ENCODE measurements at places on chromosomes 3 and 15.
A peak's percentile ranks its signal among the peaks of the same experiment; 100 is the strongest.

GRCh38 chr3:129917423-129918007 lies 24.0 kb upstream of the TMCC1 start:
- DNase-seq, result no peak

DNA sequence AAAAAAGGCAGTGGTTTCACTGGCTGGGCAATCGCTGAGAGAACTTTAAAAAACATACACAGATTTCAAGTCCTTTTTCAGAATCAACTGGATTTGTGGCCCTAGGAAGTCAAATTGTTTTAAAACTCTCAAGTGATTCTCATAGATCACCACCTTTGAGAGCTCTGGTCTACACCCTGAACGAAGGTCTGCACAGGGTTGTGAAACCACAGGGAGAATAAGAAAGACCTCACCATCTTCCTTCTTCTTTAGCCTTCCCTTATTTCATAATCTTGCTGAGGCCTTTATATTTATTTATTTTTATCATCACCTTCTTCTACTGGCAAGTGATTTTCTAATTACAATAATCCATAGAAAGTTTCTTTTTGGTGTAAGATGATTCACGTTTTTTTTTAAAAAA lies 58.1 kb downstream of the FOXP1 start:
- DNase-seq, result no peak

DNA sequence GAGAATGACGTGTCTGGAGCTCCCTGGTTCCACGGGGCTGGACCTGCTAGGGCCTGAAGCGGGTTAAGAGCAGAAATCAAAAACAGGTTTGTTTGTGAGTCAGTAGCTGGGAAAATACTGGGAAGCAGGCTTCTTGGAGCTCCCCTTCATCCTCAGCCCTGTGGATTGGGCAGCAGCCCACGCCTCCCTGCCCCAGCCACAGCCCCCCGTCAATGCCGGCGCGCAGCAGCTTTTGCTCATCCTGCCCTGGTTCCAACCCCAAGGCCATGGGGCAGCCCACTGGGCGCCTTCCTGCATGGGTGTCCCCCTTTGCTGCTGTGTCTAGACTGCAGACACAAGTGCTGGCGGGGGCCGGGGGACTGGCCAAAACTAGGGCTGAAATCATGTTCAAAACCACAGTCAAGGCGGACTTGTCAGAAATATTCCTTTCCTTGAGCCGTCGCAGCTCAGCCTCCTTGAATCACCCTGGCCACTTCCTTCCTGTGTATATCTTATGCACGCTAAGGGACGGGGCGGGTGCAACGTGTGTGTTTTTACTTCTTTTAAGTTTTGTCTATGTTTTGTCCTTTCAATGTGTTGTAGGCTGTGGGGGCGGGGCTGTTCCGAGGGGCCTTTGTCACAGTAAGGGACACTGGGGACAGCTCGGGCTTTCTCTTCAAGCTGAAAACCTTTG lies 108.1 kb downstream of the KLF13 start:
- DNase-seq, result peak; percentile 63

- DNase-seq, result peak; percentile 97
These were observed 13.5 kb downstream of the SNX33 start for GRCh38 chr15:75661100-75661755.

GRCh38 chr3:104520228-104520655 lies 846.5 kb upstream of the ALCAM start:
- no peak for DNase-seq

DNA sequence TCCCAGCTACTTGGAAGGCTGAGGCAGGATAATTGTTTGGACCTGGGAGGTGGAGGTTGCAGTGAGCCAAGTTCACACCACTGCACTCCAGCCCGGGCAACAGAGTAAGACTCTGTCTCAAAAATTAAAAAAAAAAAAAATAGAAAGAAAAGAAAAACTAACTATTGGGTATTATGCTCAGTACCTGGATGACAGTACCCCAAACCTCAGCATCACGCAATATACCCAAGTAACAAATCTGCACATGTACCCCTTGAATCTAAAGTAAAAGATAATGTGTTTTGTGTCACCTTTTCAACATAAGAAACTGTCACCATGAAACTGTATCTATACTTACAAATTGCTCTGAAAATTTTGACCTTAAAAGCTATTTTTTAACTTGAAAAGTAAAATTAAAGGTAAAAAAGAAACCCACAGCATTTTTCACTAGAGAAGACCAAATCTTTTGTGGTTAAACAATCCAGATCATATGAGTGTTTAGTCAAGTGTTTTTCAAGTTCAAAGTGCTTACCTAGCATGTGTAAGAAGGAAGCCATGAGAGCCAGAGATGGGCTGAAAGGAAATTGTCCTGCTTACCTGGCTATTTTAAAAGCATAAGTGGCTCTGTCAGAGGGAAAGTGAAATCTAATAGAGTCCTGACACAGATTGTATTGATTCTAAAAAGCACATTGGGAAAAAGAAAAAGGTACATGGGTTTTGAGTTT lies 50.5 kb downstream of the MYO1E start:
- DNase-seq, result no peak

DNA sequence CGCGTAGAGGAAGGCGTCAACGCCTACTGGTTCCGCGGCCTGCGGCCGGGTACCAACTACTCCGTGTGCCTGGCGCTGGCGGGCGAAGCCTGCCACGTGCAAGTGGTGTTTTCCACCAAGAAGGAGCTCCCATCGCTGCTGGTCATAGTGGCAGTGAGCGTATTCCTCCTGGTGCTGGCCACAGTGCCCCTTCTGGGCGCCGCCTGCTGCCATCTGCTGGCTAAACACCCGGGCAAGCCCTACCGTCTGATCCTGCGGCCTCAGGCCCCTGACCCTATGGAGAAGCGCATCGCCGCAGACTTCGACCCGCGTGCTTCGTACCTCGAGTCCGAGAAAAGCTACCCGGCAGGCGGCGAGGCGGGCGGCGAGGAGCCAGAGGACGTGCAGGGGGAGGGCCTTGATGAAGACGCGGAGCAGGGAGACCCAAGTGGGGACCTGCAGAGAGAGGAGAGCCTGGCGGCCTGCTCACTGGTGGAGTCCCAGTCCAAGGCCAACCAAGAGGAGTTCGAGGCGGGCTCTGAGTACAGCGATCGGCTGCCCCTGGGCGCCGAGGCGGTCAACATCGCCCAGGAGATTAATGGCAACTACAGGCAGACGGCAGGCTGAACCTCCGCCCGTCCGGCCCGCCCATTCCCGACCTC lies 4.1 kb downstream of the ISLR2 start:
- no peak for DNase-seq

GRCh38 chr3:122088531-122088930 lies 33.4 kb downstream of the CD86 start:
- DNase-seq, result no peak

- no peak for DNase-seq
These were observed 14.0 kb upstream of the TMF1 start for GRCh38 chr3:69066121-69066520.

DNA sequence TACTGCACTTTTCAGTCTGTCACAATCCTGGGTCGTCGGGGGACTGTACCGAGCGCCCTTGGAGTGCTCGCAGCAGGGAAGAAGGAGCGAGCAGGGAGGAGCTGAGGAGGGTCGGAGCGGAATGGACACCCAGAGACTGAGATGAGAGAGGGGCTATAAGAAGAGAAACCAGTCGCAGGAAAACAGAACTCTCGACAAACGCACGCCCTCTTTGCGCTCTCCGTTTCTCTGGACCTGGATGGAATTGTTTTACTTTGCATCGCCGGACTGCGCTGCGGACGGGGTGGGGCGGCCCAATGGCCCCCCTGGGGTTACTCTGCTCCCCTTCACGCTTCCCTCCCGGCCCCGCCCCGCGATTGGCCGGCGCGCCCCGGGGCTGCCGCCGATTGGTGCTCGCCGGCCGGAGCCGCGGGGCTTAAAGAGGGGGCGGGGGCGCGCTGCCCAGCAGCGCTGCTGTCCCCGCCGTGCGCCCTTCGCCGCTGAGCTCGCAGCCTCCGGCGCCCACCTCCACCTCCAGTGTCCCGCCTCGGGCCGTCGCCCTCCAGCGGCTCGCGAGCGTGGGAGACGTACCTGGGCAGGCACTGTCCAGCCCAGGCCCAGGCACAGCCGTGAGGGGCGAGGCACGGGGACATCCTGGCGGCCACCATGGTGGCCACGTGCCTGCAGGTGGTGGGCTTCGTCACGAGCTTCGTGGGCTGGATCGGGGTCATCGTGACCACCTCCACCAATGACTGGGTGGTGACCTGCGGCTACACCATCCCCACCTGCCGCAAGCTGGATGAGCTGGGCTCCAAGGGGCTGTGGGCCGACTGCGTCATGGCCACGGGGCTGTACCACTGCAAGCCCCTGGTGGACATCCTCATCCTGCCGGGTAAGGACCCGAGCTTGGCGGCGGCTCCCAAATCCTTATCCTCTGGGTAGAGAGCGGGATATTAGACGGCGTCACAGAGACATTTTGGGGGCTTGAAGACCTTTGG lies at the start of gene CLDN11:
Gene CLDN11 (plus strand): TSS at position 447 of the 977 bp plus-strand sequence. CDS start 199 bp downstream, at position 646.
- DNase-seq, result peak; percentile 25

DNA sequence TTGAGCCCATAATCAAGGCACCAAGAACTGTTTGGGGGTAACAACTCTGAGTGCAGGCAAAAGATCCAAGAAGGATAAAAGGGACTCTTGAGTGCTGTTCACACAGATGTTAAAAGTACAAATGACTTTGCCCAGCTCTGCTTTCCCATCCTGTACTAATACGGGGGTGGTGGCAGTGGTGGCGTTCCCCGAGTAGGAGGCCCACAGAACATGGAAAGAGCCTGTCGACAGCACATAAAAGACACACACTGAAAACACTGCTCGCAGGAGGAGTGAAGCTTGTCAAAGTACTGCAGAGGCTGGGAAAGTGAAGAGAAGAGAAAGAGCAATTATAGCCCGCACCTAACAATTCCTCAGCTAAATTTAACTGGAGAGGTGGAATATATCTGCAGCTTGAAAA lies 40.9 kb downstream of the HACD2 start:
- DNase-seq, result no peak

- DNase-seq, result peak; percentile 97
These were observed at the start of gene PLD1 for GRCh38 chr3:171809861-171810628. TSS of gene PLD1 (minus strand) at chr3:171810483. CDS start at chr3:171738051, 72,432 bp downstream.

- no peak for DNase-seq
These were observed 234.3 kb downstream of the SQOR start for GRCh38 chr15:45869034-45869668.

GRCh38 chr3:5376761-5377160 lies 189.3 kb downstream of the EDEM1 start:
- no peak for DNase-seq

DNA sequence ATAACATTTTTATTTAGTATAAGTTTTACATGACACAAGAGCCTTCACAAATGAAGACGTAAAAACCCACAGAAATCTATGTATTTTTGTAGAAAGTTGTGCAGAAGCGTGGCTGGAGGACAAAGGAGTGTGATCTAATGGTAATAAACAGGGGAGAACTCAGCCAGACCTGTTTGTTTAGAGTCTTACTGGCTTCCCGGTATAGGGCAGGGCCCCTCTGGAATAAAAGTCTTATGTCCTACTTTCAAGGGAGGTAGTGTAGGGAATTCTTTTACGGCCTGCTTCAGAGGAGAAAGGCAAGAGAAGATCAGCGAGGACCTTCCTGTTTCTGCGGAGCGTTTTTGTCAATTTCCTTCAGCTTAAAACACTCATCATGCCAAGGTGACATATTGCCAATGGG lies 103.6 kb downstream of the TGFBR2 start:
- no peak for DNase-seq

DNA sequence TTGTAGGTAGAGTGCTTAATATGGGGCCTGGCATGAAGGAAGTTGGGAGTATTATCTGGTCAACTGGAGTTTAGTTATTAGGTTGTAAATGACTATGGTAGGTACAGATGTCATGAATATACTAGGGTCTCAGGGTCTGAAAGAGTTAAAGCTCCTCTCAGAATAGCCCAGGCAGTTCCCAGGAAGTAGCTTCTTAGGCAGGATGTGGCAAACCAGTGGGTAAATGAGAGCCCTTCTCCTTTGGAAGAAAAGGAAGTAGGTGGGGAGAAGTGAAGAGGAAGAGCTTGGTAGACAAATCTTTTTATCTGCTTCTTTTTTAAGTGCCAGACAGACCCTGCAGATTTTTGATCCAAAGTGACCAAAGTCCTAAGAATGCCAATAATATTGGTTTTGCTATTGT lies 24.5 kb downstream of the MAP2K1 start:
- no peak for DNase-seq

DNA sequence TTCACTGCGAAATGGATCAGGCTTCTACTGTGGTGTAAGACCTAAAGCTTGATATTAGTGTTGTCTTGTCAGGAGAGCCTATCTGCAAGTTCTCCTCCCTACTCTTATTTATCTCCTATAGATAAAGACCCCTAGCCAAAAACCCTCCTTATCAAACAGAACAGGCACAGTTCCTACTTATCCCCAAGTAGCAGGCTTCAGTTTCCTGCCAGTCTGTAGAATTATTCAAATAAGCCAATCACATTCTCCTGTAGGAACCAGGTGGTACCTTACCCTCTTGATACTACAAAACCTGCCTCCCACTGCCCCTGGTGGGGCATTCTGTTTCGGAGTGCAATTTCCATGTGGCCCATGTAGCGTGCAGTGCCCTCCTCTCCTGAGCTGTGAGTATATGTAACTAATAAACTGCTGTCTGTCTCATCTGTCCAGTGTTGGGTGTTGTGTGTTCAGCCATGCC lies 28.7 kb downstream of the HDGFL3 start:
- no peak for DNase-seq

DNA sequence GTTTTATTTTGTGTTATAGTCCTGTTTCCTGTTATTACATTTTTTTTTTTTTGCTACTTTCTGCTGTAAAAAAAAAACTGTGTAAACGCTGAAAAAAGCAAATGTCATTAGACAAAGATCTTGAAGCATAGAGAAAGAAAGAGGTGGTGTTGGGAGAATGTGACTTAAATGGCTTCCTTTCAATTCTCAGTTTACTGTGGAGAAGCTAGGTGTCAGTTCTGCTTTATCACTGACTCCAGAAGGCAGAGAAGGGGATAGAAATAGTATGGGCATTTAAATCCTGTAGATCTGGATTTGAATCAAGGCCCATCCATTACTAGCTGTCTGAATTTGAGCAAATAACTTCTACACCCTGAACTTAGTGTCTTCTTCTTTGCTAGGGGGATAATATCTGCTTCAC lies 23.0 kb downstream of the PPM1L start:
- DNase-seq, result no peak

DNA sequence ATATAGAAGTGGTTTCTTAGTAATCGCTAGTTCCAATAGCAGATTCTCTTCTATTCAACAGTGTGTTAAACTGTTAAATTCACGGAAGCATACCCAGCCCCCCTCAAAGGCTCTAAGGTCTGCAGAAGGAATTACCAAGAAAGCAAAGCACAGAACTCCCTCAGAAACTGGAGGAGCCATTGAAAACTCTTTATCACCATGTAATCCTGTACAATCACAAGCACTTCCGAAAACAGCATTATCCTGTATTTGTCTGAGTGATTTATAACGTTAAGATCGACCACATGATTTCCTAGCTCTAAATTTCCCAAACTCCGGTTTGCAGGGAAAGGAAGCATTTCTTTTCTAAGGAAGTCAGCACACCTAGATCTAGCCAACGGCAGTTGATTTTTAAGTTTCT lies 20.0 kb downstream of the MYO1E start:
- DNase-seq, result no peak
